ENCODE measurements at places on chromosomes 2 and 18. TPM values are rescaled to one million over a fixed set of nuclear protein-coding genes. Genes with fewer than 3 reads are reported as not detected.

C18orf54 gene
- total RNA-seq = 9.3 TPM

VAMP5 gene
- 10.0 TPM for total RNA-seq

GAD1 gene
- 11.2 TPM for total RNA-seq

SAG gene
- total RNA-seq = not detected

IL36A gene
- total RNA-seq = not detected

DNA sequence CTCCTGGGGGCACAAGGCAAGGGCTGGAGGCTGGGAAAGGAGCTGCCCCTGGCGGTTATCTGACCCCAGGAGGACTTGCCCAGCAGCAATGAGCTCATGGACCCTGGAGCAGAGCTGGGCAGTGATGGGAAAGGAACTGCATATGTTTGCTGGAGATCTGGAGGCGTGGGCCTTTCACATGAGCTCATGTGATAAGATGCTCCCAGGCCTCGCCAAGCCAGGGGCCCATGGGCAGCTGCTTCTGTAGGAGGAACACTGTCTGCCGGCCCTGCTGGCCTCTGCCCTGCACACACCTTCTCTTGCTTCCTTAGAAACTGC lies 9.0 kb upstream of the NPPC start:
- DNase-seq = no peak

DNA sequence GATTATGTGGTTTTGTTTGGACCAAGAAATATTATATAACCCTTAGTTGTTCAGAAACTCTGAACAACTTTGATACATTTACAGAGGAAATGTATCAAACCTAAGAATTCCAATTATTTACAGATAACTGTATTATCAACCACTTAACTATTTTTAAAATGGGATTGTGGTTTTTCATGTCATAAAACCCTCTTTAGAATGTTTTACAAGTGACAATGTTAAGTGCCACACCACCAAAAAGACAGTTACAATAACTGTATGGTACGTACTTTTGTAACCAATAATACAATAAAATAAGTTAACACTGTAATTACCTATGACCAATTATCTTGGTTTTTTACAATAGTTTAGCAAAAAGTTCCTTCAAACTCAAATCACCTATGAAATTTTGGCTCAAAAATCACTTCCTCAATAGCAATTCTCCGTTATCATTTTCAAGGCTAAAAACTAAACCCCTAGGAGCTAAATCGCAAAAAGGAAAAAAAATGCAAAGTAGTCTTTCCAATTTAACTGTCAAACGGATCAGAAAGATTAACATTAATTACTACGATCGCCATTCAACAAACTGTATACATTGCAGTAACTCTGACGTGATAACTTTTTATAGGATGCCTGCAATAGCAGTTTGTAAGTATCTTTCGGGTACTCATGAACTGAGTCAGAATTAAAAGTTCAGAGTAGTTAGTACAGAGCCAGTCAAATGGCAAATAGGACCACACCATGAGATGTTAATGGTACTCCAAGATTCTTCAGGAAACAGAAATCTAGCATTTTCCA lies 1.5 kb downstream of the ROCK1 start:
- DNase-seq = no peak

GRCh38 chr2:229622495-229623355 lies 91.6 kb downstream of the DNER start:
- no peak for DNase-seq

DNA sequence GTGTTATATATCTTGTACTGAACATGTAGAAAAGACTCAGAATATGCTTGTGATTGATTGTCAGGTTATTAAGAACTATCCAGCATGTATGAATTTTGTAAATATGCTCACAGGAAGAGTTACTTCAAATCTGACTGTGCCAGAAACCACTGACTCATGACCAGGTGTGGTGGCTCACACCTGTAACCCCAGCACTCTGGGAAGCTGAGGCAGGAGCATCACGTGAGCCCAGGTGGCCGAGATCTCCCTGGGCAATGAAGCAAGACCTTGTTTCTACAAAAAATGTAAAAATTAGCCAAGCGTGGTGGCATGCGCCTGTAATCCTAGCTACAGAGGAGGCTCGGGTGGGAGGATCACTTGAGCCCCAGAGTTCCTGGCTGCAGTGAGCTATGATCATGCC lies 126.6 kb downstream of the COMMD1 start:
- no peak for DNase-seq

GRCh38 chr2:51472300-51472699 lies 440.4 kb upstream of the NRXN1 start:
- no peak for DNase-seq
